NCI-H1436 treated with DMSO at 0.1 percent for 48 hours (cell line): ENCODE measurements at places on chromosomes 7 and 10.
A peak's percentile ranks its signal among the peaks of the same experiment; 100 is the strongest.

DNA sequence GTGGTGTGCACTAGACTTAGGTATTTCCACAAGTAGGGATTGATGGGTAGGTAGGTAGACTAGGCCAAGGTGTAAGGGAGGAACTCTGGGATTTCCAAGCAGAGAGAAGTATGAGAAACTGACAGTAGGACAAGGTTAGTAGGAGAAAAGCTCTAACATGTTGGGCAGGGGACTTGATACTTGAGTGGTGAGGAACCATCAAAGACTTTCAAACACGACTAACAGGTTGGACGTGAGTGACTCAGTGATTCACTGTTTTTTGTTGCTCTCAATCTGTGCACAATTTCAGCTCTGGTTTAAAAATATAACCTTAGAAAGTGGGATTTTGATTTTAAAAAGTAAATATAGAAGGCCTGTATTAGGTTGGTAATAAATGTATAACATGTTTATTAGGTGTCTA, 44.4 kb downstream of the KLHDC10 start:
- no peak for DNase-seq

- no peak for DNase-seq
Measured at GRCh38 chr10:56142092-56142728, 218.8 kb downstream of the ZWINT start.

GRCh38 chr7:102099474-102099873, 187.2 kb upstream of the SH2B2 start:
- DNase-seq = no peak

DNA sequence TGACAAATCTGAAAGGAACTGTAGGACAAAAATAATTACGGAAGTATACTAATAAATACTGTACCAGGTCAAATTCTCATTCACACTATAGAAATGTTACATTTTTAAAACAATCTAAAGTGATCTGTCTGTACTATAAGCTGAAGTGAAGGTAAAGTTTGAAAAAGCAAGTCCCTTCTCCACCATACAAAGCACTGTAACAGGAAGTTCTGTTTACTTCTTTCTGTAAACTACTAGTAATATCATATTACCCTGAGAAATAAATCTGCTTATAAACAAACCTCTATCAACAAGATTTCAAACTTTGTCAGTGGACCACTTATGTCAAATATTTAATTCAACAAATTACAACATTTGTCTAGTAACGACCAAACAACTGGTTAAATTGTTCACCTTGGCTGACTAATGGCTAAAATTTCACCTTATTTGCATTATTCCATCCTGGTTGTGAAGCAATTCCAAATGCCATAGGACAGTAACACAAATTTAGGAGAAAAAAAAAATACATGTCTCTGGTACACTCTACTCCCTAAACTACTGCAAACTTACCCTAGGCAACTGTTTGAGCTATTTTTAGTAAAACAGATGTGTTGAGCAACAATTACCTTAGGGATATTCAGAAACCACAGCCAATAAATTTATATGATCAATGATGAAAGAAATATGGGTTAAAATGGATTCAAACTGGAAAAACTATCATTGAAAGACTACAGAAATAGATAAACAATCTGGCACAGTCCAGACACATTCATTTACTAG, 126.0 kb downstream of the NRBF2 start:
- no peak for DNase-seq

GRCh38 chr7:101391991-101392390, 29.3 kb downstream of the COL26A1 start:
- no peak for DNase-seq

GRCh38 chr10:251982-252582, 116.8 kb downstream of the ZMYND11 start:
- no peak for DNase-seq

- DNase-seq = no peak
Measured at GRCh38 chr7:131194070-131194865, 133.4 kb upstream of the MKLN1 start.

DNA sequence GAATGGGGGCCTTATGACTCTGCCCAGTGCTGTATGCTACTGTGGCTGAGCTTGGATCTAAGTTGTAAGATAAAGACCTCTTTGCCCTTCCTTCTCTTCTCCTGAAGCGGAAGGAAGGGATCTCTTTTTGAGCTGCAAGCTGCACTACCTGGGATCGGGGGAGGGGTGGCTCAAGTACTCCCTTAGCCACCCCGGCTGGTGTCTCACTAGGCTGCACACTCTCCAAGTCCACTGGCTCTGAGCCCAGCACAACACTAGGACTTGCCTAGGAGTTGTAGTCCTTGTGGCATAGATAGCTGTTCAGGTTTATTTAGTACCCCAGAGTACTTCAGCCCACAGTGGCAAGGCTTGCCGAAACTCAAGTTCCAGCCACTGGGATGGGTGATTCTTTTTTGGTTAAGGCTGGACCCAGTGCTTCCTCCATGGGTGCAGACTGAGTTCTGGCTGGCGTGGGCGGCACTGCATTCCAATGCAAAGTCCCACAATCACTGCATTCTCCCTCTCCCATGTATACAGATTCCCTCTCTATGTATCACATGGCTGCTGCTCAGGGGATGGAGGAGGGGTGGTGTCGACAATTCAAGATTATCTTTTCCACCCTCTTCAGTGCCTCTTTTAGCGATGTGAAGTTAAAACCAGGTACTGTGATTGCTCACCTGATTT, 76.2 kb upstream of the SLC25A13 start:
- DNase-seq = no peak

DNA sequence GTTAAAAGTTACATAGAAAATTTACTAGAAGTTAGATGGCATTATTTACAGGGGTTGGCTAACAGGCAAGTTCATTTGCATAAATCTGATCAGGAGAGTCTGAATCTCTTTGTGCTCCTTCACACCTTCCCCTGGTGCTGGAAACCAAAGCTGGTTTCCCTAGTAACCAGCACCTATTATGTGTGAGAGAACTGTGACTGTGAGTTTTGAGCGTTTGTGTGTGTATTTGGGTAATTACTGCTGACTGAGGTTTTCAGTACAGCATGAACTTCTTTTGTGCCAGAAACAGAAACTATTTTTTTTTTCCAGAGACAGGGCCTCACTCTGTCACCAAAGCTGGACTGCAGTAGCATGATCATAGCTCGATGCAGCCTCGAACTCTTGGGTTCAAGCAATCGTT, 10.3 kb upstream of the IFIT1B start:
- peak; percentile 40 for DNase-seq

DNA sequence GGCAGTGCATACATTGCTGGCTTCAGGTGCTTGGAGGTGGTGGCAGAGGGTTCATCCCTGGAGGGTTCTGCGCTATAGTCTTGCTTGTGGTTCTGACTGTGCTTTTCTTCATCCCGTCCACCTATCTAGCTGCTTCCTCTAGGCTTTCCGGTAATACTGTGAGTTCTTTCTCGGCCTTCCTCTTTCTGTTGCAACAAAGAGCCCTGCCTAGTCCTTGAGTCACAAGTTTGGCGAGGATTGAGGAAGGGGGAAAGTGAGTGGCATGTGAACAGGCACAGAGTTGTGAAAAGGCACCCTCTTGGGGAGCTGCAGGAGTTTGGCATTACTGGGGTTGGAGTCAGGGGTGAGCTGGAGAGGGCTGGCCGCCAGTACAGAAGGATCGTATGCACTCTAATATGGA, 123.0 kb downstream of the SH2D4B start:
- DNase-seq = no peak

GRCh38 chr10:47060356-47060755, 149.1 kb downstream of the PTPN20 start:
- no peak for DNase-seq

GRCh38 chr7:75711656-75712514, 26.9 kb downstream of the HIP1 start:
- DNase-seq = no peak

DNA sequence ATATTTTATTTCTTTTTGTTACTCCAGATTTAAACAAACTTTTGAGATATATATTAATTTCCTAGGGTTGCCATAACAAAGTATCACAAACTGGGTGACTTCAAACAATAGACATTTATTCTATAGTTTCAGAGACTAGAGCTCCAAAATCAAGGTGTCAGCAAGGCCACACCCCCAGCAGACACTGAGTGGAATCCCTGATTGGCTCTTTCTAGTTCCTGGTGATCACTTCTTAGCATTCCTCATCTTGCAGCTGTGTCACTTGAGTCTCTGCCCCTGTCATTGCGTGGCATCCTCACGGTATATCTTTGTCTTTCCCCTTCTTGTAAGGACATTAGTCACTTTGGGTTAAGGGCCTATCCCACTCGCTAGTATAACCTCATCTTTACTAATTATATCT, 7.6 kb upstream of the SLC26A3 start:
- no peak for DNase-seq

DNA sequence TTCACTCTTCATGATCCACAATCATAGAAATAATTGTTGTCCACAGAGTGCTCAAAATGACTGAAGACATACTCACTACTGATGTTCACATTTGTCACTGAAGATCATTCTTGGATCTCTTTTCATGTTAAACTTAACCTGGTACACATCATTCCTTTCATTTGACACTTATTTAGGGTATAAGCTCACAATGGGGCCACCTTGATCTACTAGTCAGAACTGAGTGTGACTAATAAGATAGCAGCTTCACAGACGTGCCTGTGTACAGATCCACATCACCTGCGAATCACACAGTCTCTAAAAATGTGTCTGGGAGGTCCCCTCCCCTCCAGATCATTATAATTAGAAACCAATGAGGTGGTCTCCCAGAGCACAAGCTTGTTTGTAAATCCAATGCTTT, 21.8 kb downstream of the GAD2 start:
- no peak for DNase-seq

DNA sequence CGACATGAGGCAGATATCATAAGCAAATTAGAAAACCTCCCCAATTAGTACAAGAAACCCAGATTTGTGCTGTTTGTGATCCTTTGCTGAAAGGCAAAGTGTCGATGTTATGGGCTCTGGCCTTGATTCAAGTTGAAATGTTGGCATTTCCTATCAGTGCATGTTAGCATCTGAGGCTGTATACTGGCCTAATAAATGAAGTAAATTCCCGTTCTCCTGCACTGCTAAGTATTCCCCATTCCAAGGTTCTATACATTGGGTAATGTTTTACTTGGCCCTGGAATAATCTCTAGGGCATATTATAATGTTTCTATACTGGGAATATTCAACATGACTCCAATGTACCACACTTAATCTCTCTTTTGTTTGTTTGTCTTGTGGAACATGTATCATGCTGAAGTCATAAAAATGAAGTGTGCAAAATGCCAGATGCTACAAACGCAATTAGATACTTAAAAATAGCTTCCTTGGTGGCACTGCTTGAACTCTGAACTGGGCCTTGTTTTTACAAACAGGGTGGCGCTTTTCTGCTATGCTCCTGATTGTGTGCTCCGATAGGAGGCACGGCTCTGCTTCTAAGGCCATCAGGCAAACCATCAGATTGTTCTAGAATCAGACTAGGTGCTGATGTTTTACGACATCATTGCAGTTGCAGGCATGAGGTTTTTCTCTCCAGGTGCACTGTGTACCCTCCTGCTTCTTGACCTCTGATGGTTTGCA, 156.7 kb upstream of the TCF7L2 start:
- DNase-seq = no peak

DNA sequence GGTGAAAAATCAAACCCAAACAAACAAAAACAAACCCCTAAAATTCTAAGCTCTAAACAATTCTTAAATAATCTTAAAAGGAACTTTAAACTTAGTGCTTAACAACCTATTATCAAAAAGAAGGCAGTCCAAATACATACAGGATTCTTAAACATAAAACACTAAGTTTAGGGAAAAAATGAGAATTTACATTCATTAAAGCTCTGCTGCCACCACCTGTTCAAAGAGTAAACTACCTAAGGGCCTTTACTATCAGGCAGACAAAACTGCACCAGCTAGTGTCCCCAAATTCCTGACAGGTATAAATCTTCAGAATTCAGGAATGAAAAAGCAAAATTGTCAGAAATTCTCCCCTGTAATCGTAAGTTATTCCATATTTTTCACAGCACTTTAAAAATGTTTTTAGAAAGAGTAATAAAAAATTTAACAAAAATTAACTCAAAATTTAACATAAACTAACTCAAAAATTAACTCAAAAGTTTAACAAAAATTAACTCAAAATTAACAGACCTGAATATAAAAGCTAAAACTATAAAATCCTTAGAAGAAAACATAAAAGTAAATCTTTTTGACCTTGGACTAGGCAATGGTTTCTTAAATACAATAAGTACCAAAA, 55.1 kb downstream of the PDZD8 start:
- no peak for DNase-seq

- DNase-seq = no peak
Measured at GRCh38 chr7:131618391-131618790, 62.0 kb upstream of the PODXL start.

DNA sequence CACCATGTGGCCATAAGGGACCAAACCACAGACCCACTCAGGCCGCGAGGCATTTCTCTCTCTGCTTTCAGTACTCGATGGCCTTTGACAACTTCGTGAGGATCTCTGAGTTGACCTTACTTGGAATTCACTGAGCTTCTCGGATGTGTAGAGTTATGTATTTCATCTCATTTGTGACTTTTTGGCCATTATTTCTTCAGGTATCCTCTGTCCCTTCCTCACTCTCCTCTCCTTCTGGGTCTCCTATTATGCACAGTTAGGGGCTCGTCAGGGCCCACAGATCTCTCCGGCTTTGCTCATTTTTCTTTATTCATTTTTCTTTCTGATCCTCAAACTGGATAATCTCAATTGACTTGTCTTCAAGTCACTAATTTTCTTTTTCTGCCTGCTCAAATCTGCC, 16.6 kb upstream of the FOXL3 start:
- no peak for DNase-seq

GRCh38 chr10:124991835-124992234, 49.9 kb downstream of the ZRANB1 start:
- no peak for DNase-seq

GRCh38 chr7:117216436-117217069, 106.3 kb downstream of the WNT2 start:
- DNase-seq = no peak

- no peak for DNase-seq
Measured at GRCh38 chr7:152395112-152395511, 40.7 kb downstream of the KMT2C start.

- no peak for DNase-seq
Measured at GRCh38 chr7:157278791-157279724, 57.7 kb upstream of the DNAJB6 start.

- no peak for DNase-seq
Measured at GRCh38 chr10:92091965-92092364, 168.4 kb downstream of the BTAF1 start.

DNA sequence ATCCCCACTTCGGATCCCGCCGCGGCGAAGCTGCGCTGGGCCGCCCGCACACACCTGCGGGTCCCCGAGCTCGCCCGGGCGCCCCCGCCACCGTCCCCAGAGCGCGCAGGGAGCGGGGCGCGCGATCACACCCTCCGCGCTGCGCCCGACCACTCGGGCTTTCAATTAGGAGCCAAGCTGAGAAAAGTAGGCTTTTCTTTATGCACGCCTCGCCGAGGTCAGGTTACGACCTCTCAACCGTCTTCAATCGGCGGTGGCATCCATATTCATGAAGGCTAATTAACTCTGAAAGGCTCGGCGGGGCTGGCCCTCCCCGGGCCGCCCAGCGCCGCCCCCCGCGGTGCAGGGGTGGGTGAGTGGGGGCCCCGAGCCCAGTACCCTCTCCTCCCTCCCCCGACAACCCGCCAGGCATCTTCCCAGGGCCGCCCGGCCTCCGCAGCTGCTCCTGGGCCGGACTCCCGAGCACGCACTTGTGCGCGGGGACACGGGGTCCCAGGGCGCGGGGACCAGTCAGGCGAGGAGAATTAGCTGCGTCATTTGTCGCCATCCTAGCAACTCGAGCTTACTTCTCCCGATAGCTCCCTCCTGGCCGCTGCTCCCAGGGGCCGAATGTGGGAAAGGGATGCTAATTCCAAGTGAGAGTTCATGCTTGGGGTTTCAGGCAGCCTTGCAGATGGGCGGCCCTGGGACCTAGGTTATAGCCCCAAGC, 155.5 kb upstream of the LYZL2 start:
- DNase-seq = no peak

GRCh38 chr10:112584276-112584675, 137.3 kb downstream of the VTI1A start:
- DNase-seq = no peak
